NCI-H1694 (cell line): ENCODE measurements at places on chromosomes 11 and 22.

GRCh38 chr22:19569276-19569640 lies 45.0 kb upstream of the CLDN5 start:
- no peak for DNase-seq

DNA sequence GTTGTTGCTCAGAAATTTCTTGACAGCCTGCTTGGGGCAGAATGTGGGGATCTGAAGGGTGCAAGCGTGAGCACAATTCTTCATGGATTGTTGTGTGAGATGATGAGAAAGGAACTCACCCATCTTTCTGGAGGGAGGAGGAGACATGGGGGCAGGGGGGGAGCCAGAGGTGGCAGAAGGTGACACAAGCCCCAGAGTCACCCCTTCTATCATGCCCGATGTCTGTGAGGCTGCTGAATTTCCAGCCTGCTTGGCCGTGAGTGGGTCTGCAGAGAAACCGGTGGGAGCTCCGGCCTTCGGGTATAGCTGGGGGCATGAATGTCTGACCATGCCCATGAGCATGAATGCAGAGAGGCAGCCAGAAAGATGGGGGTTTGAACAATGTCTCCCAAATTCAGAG lies 870.7 kb downstream of the TBC1D22A start:
- DNase-seq: no peak

DNA sequence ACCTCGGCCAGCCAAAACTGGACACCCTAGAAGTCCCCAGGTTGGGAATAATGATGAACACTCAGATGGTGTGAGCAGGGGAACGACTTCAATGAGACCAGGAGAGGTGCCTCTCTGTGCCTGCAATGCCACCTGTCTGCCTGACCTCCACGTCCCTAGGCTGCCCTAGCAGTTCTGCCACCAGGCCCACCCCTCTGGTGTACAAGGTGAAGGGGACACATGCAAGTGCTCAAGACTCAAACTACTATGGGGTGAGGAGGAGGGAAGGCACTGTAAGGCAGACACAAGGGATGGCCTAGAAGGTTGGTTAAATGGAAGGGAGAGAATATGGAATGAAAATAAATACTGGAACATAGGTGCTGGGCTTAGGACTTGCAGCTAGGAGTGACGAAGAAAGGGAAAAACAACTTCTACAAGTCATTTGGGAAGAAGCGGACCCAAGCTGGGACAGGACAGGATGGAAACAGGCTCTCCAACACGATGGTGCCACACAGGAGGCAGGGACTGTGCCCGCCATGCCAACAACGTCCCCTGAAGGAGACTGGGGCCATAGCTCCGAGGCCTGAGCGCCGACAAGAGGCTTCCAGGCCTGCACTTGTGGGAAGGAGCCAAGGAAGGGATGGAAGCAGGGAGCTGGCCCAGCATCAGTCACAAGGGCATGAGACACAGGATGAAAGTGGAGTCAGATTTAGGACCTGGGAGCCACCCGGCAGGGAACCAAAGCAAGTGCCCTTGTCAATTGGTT lies 18.5 kb downstream of the SERPIND1 start:
- DNase-seq: no peak

GRCh38 chr11:59179121-59179520 lies 7.2 kb downstream of the DTX4 start:
- DNase-seq: no peak

GRCh38 chr11:110890995-110891394 lies 178.8 kb upstream of the ARHGAP20 start:
- DNase-seq: no peak

DNA sequence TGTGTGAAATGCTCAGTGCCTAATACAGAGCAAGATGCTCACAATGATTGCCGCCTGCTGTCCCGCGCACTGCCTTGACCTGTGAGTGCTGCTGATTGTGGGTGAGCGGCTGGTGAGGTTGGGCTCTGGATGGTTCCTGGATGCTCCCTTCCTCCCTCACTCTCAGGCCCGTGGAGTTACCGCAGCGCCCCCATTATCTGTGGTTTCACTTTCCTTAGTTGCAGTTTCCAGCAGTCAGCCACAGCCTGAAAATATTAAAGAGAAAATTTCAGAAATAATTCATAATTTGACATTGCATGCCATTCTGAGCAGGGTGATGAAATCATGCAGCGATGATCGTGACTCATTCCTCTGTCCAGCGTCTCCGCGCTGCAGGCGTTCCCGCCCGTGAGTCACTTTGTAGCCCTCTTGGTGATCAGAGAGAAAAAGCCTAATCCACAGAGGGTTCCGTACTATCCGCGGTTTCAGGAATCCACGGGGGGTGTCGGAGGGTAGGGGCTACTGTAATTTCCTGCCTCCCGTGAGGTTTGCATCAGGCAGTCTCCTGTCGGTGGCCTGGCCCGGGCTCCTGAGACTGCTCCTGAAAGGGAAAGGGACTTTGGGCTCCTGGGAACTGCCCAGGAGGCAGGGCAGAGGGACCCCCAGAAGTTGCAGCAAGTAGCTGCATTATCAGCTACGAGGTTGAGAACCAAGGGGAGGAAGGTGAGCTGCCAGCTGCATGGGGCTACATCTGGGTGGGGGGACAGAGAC lies 10.6 kb downstream of the RPL3 start:
- DNase-seq: no peak

GRCh38 chr11:119739021-119739703 lies 10.2 kb upstream of the NECTIN1 start:
- no peak for DNase-seq

DNA sequence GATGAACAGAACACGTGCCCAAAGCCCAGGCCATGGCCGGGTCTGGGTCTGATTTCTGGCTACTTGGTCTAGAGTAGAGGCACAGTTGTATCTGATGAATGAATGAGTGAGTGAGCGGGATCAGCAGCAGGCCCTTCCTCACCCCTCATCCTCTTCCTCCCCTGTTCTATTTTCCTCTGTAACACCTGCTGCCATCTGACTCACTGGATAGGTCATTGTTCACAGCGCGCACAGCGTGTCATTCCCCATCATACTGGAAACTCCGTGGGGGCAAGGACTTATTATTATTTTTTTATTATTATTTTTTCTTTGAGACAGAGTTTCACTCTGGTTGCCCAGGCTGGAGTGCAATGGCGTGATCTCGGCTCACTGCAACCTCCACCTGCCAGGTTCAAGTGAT lies 13.9 kb downstream of the NCF4 start:
- DNase-seq: no peak

DNA sequence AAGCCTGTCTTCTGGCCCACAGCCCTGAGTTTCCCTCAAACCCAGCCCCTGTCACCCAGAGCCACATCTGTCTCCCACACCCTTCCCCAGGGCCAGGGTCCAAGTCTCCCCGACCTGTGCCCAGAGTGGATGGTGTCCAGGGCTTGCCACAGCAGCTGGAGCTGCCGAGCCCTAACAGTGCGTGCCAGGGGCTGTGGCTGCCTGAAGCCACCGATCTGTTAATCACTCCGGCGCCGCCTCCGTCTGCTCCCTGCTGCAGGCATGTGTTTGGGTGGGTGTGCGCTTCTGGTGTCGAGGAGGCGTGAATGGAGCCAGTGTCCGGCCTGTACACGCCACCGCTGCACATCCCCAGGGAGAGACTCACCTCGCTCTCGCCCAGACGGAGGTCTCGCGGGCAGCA lies 26.1 kb downstream of the SHISAL1 start:
- DNase-seq: peak; percentile 46

- no peak for DNase-seq
These were observed 22.7 kb downstream of the KCNQ1OT1 start for GRCh38 chr11:2677127-2677526.

DNA sequence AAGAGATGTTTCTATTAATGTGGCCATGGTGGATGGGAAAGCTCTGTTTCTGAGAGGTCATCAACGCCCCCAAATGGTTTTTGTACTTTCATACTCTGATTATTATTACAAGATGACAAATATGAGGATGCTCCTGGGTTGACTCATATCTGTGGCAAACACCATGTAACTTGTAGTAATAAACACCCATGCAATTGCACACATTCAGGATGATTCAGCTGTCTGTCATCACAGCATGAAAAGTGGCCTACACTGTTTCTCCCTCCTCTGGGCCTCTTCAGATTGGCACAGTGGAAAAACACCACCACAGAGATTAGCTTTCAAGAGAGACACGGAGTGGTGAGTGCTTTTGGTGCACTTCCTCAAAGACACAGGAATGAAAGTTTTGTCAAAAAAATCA lies 85.4 kb downstream of the MTNR1B start:
- DNase-seq: no peak

DNA sequence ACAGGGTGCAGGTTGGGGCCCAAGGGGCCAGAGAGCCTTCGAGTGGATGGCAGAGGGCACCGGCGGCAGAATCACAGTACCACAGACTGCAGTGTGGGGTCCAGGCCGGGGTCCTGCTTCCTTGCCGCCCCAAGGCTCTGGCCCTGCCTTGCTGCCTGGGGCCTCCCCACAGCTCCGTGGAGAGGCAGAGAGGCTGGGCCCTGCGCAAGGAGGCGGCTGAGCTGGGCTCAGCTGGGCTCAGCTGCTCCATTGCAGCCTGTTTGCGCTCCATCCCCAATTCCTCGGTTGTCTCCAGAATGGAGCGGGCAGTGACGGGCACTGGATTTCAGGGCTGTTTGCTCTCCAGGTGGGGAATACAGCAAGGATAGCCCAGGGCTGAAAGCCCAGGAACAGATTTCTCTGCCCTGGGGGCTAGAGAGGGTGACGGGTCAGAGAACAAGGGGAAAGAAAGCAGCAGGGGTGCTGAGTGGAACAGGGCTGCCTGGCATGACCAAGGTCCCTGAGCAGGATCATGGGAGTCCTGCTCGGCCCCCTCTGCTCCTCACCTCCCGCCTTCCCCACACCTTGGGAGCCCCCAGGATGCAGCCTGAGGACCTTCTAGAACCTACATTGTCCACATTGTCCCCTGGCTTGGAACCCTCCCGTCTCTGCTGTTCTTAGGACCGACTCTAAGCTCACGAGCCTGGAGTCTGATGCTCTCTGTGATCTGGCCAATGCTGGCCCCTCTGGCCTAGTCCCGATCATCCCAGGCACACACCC lies 18.9 kb downstream of the MRGPRG start:
- DNase-seq: no peak
